GM03348 (cell line): ENCODE measurements at places on chromosomes 3 and 15.

GRCh38 chr15:94298364-94298763 is 67.0 kb downstream of the MCTP2 start:
- no peak for DNase-seq

- peak; percentile 86 for DNase-seq
These were observed 115.2 kb downstream of the USP13 start for GRCh38 chr3:179768080-179768479.

- no peak for DNase-seq
These were observed 2.2 kb downstream of the SOX2 start for GRCh38 chr3:181713676-181714612.

DNA sequence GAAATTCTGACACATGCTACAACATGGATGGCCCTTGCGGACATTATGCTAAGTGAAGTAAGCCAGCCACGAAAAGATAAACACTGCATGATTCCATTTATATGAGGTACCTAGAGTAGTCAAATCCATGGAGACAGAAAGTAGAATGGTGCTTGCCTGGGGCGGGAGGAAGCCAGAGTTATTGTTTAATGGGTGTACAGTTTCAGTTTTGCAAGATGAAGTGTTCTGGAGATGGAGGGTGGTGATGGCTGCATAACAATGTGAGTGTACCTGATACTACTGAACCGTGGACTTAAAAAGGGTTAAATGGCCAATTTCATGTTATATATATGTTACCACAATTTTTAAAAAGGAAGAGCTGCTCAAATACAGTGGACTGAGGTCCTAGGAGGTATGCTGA is 66.9 kb downstream of the SEMA5B start:
- DNase-seq = no peak

GRCh38 chr3:171770689-171771620 is 39.3 kb downstream of the PLD1 start:
- DNase-seq = peak; percentile 82

GRCh38 chr3:64083575-64083974 is 60.3 kb upstream of the PSMD6 start:
- no peak for DNase-seq

GRCh38 chr15:52503788-52504496 is 24.7 kb downstream of the MYO5A start:
- peak; percentile 52 for DNase-seq

GRCh38 chr3:168459226-168459784 is 363.6 kb upstream of the GOLIM4 start:
- DNase-seq = peak; percentile 5

- no peak for DNase-seq
These were observed 24.5 kb upstream of the ZNF445 start for GRCh38 chr3:44501971-44502370.

DNA sequence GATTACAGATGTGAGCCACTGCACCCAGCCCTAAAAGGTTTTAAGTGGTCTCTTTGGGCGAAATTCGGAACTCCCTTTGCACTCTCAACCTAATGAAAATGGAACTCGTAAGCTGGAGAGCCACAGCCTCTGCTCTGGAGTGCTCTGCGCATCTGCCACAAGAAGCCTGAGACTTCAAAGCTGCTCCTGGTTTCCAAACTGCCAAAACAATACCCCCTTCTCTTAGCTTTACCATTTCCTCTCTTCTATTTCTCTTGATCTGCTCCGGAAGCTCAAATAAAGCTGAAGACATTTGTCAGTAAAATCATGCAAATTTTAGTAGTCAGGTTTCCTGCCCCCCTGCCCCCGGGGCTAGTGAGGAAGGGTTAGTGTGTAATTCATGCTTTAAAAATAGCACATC is 312.7 kb downstream of the MFSD1 start:
- DNase-seq = no peak

DNA sequence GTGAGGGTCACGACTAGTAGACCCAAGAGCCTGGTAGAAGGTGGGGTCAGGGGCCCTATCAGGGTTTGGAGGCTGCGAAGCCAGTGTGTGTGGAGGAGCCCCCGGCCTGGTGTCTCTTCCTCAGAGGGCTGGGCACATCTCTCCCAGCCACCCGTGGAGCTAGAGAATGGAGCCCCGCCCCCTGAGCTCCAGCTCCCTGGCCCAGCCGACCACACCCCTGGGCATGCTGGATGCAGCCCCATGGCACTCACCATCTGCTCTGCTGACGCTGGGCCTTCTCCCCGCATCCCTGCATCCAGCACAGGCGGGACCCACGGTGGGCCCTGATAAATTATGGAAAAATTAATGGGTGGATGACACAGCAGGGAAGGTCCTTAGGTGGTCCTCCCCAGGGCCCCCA is 17.5 kb downstream of the ANKRD63 start:
- no peak for DNase-seq

- DNase-seq = no peak
These were observed 423.8 kb upstream of the CFAP20DC start for GRCh38 chr3:59473636-59474035.

- no peak for DNase-seq
These were observed 142.0 kb upstream of the ATP2B2 start for GRCh38 chr3:10647376-10647775.

- peak; percentile 87 for DNase-seq
These were observed 408 bp downstream of the WDR82 start for GRCh38 chr3:52277972-52278509.

DNA sequence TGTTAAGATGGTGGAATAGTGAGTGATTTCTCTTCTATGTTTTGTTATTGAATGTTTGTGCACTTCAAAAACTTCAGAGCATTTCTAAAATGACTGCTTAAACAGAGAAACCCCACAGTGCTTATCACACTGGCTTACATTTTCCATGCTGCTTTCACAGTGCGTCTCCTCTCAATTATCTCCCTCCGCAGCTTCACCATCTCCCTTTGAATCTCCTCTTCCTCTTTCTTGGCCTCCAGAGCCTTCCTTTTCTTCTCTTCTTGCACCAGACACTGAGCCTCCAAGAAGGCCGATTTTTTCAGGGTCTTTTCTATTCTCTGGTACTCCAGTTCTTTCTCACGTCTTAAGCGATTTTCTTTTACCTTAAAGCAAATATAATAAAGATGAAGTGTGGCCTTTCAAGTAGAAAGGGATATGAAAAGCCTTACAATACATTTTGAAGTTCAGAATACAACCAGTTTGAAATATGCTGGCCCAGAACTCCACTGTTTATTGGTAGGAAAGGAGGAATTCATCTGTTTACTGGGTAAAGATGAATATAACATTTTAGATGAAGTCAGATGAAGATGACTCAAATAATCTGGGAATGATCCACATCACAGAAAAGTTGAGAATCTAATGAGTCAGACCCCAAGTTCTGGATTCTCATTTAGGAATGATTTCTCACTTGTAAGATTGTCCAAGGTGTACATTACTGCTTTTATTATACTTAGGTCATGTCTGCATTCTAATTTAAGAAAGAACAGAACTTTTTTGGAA is 21.4 kb downstream of the CCDC191 start:
- DNase-seq = peak; percentile 33

GRCh38 chr15:32716915-32717425 is 834 bp upstream of the GREM1 start:
- DNase-seq = no peak

GRCh38 chr3:134904776-134905646 is 110.0 kb downstream of the EPHB1 start:
- DNase-seq = peak; percentile 38

DNA sequence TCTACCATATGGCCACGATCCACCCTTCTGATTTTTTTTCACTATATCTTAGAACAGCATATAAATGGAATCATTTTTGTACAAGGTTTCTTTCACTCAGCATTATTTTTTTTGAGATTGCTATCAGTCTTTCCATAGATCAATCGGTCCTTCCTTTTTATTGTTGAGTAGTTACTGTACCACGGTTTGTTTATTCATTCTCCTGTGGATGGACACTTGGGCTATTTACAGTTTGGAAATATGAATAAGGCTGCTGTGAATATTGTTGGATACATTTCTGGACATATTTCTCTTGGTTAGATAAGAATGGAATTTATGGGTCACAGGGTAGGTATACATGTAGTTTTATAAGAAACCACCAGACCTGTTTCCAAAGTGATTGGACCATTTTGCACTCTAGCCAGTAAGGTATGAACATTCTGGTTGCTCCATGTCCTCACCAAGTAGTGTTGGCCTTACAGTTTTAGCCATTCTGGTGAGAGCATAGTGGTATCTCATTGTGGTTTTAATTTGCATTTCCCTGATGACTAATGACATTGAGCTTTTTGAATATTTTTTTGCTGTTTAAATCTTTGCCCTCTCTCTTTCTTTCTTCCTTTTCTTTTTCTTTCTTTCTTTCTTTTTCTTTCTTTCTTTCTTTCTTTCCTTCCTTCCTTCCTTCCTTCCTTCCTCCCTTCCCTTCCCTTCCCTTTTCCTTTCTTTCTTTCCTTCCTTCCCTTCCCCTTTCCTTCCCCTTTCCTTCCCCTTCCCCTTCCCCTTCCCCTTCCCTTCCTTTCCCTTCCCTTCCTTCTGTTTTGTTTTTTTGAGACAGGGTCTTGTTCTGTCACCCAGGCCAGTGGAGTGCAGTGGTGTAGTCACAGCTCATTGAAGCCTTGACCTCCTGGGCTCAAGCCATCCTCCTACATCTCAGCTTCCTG is 49.2 kb downstream of the LRRK1 start:
- DNase-seq = peak; percentile 54

- DNase-seq = no peak
These were observed 102.4 kb upstream of the LRIG1 start for GRCh38 chr3:66603151-66603611.

- DNase-seq = no peak
These were observed 126.7 kb downstream of the MYLK start for GRCh38 chr3:123757281-123757940.
